ENCODE measurements at places on chromosomes 12 and 14.

DNA sequence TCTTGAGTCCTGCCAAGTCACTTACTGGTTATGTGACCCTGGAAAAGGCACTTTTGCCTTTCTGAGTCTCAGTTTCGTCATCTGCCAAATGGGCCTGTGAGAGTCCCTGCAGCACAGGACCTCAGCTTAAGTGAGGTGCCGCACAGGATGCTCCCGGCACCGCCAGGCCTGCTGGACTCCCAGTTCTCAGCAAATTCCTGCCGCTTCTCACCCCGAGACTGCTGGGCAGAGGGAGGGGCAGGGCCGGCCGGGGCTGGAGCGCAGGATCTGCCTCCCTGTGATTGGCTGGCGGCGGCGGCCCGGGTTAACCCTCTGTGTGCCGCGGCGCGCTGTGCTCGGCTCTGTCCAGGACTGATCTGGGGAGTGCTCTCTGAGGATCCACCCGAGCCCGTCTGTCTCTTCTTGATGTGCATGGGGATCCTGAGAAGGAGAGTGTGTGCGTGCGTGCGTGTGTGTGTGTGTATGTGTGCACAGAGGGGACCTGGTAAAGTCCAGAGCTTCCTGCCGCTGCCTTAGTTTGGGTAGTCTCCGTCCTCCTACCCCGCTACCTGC is 8.6 kb downstream of the SETD1B start:
- DNase-seq = no peak

GRCh38 chr14:34229140-34229539 is 232.9 kb downstream of the SPTSSA start:
- no peak for DNase-seq

- DNase-seq = no peak
These were observed 152.7 kb downstream of the SRGAP1 start for GRCh38 chr12:63997198-63997597.

GRCh38 chr14:94344389-94344788 is 21.3 kb upstream of the SERPINA6 start:
- no peak for DNase-seq

- no peak for DNase-seq
These were observed 82.2 kb downstream of the ADCK1 start for GRCh38 chr14:77882098-77882497.

- no peak for DNase-seq
These were observed 467.1 kb upstream of the TMPO start for GRCh38 chr12:98048326-98048725.

- no peak for DNase-seq
These were observed 1.1 kb upstream of the CLEC2D start for GRCh38 chr12:9668161-9669018.

GRCh38 chr12:507391-507796 is 47.7 kb downstream of the B4GALNT3 start:
- DNase-seq = no peak

DNA sequence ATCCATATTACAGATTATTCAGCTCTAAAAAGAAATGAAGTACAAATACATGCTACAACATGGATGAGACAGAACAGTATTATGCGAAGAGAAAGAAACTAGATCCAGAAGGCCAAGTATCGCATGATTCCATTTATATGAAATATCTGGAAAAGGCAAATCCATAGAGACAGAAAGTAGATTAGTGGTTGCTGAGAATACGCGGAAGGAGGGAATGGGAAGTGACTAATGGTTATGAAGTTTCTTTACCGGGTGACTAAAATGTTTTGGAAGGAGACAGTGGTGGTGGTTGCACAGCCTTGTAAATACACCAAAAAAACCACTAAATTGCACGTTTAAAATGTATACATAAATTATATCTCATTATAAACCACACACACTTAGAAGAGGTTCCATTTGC is 12.5 kb downstream of the PRDM4 start:
- DNase-seq = no peak

DNA sequence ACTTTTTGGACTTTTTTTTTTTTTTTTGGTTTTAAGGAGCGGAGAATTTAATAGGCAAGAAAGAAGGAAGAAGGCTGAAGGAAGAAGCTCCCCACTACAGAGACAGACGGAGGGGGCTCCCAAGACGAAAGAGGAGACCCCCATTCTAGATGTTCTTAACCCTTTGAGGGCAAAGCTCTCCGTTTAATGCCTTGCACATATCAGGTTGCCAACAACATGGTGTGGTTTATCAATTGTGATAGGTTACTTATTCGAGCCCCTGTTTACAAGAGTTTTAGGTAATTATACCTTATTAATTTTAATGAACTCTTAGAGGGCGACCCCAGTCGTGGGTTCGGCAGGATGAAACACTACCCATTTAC is 1.2 kb upstream of the FBXO33 start:
- DNase-seq = no peak

DNA sequence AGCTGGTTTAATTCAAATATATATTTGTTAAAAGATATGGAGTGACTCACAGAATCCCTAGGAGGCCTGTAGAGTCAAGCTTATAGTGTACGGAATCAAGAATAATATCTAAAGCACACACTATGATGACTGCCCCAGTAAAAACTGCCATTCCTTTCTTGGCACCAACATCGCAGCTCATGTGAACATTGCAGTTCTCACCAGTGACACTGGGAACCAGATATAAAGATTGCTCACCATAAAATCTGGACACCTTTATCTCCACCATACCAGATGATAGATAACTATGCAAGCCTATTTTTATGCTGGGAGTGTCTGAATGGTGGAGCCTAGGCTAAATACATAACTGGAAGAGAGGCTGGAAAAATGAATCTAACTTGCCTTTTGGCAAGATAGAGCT is 463.9 kb upstream of the TBX3 start:
- no peak for DNase-seq

DNA sequence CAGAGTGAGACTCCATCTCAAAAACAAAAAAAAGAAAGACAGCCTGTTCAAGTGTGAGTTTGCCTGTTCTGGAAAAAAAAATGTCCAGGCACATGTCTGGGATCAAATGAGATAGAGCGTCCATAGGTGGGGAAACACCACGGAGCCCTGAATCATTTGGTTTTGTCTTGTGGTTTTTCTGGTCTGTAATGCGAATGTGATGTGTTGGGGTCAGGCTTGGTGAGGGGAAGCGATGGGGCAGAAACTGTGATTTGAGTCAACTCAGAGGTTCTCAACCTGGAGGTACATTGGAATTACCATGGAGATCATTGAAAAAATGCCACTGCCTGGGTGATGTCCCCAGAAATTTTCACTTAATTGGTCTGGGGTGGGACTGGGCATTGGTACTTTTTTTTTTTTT is 183.9 kb upstream of the PWP1 start:
- no peak for DNase-seq

DNA sequence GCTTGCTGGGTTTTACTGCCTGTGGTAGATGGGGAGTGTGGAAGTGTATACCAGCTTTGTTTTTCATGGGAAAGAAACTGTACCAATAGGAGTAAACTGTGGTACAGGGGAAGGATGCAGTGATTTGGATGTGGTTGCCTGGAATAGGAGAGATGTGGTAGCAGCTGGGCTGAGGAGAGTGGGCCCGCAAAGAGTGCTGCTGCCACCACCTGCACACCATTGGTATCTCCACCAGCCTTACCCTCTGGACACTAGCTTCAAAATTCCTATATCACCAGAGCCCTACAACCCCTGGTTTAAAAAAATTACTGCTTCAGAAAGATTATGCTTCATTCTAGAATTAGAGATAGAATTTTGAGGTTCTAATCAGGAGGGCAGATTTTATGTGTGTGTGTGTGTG is 53.6 kb downstream of the AKAP6 start:
- no peak for DNase-seq

DNA sequence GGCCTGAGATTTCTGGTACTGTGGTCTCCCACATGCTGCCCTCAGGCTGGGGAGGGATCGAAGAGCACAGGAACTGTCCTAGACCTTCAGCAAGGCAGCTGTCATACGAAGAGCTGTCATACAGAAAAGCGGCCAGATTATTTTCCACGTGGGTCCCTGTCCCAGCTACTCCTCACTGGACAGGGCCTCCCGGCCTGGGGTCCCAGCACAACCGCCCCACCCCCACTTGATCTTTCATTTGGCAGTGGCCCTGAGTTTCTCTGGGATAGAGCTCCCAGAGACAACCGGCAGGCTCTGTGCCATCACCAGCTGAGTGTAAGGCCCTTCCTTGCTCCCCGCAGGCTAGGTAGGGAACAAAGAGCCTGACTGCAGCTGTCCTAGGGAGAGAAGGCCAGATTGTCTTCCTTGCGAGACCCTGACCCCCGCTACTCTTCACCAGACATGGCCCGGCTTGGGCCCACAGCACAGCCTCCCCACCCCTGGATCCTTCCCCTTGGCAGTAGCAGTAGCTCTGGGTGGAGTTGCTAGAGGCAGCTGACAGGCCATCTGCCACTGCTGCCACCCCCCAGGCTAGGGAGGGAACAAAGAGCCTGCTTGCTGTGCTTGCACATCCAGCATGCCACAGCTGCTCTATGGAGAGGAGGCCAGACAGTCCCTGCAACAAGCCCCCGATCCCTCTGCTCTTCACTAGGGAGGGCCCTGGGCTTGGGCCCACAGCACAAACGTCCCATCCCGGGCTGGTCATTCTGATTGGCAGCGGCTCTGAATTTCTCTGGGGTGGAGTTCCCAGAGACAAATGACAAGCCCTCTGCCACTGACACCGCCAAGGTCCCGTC is 3.1 kb upstream of the OR4N2 start:
- DNase-seq = no peak

DNA sequence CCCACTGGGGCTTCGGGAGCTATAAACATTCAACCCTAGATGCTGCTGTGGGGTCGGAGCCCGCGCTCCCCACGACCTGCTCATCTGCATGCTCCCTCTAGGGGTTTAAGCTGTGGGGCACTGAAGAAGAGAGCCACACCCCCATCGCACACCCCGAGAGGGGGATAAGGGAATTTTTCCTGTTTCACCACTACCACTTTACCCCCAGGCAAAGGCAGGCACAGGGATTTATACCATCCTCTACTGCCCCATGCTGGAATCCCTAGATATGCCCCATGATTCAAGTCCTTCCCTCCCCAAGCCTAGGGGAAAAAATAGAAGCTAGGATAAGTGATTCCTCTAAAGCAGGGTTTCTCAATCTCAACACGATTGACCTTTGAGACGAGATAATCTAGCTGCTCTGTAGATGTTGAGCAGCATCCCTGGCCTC is 59.9 kb upstream of the CCDC60 start:
- no peak for DNase-seq

DNA sequence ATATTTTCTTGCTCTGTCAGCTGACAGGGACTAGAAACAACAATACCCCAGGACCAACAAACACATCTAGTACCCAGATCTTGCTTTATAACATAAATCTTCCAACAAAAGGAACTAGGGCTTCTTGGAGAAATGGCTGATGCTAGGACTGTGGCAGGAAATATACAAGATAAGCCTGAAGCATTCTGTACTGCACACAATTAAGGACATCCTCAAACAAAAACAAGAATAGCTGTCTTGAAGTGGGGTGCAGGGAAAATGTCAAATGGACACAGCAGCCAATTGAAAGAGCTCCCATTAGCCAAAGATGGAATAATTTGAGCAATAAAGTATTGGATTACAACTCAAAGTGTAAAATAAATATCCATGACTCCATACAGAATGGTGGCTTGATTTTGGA is 50.0 kb downstream of the LGMN start:
- no peak for DNase-seq

GRCh38 chr14:53655080-53655785 is 301.4 kb downstream of the BMP4 start:
- no peak for DNase-seq

DNA sequence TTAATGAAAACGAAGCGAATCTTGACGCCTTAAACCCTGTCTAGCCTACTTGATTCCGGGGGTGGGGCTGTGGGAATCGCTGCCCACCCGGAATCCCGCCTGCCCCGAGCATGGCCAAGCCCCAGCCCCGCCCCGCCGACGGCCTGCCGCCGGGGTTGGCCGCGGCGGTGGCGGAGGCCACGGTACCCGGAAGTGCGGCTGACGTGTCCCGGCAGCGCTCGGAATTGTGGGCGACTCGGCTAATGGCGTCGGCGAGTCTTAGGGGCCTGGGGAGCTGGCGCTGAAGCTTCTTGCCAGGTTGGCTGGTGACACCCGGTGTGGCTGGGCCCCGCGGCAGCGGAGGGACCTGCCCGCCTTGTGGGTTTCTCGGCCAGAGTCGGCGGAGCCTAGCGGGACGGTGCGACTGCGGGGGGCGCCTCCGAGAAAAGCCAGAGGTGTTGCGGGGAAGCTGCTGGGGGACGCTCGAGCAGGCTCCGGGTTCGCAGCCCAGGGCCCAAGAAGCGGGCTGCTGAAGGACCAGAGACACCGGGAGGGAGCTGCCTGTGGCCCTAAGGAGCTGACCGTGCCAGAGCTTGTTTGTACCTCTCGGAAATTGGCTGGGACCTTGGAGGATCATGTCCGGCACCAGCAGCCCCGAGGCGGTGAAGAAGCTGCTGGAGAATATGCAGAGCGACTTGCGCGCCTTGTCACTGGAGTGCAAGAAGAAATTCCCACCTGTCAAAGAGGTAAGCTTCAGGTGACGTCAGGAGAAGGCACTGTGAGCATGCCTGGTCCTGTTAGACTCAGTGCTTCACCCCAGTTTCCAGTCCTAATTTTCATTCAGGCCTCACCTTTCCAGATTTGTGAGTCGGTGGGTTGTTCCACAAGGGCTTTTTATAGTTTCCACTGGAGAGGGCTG is at the start of gene MON2:
Gene MON2 (plus strand): TSS at position 233 of the 898 bp plus-strand sequence. CDS start 382 bp downstream, at position 615.
- peak; percentile 77 for DNase-seq

DNA sequence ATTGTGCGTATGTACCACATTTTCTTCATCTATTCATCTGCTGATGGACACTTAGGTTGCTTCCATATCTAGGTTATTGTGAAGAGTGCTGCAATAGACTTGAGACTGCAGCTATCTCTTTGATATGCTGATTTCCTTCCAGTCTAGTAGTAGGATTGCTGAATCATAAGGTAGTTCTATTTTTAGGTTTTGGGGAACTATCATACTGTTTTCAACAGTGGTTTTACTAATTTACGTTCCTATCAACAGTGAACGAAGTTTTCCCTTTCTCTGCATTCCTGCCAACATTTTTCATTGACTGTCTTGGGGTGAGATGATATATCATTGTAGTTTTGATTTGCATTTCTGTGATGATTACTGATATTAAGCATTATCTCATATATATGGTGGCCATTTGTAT is 482.2 kb downstream of the SLC16A7 start:
- no peak for DNase-seq

- DNase-seq = no peak
These were observed 67.3 kb downstream of the SYNE3 start for GRCh38 chr14:95449131-95449530.

DNA sequence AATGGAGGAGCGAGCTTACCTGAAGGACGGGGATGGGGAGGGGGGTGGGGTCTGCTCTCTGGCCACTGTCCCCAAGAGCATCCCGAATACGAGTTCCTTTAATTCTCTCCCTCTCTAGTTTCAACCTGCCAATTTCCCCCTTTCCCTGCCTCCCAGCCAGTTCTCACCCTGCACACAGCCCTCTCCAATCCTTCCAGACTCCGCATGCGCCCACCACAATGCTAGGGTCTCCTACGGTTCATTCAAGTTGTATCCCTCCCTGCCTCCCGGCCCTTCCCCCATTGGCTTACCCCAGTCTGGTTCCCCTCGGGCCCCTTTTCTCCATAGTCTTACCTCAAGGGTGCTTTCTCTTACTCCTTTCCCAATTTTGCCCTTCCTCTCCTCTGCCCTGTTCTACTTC is 708 bp upstream of the IGFBP6 start:
- no peak for DNase-seq

GRCh38 chr12:44100264-44100663 is 264.4 kb downstream of the TMEM117 start:
- DNase-seq = no peak

GRCh38 chr12:93925585-93926205 is 222.7 kb upstream of the PLXNC1 start:
- no peak for DNase-seq

Measured in activated CD4-positive, alpha-beta T cell treated with anti-CD3 and anti-CD28 coated beads, Interleukin-2, amount 50 U/mL, for 24 hours (primary cell).